Activated naive CD8-positive, alpha-beta T cell treated with anti-CD3 and anti-CD28 coated beads, Interleukin-2, amount 10 ng/mL, durations not matched to agents 7 days and 5 days (primary cell): ENCODE measurements at places on chromosomes 6 and 20.

DNA sequence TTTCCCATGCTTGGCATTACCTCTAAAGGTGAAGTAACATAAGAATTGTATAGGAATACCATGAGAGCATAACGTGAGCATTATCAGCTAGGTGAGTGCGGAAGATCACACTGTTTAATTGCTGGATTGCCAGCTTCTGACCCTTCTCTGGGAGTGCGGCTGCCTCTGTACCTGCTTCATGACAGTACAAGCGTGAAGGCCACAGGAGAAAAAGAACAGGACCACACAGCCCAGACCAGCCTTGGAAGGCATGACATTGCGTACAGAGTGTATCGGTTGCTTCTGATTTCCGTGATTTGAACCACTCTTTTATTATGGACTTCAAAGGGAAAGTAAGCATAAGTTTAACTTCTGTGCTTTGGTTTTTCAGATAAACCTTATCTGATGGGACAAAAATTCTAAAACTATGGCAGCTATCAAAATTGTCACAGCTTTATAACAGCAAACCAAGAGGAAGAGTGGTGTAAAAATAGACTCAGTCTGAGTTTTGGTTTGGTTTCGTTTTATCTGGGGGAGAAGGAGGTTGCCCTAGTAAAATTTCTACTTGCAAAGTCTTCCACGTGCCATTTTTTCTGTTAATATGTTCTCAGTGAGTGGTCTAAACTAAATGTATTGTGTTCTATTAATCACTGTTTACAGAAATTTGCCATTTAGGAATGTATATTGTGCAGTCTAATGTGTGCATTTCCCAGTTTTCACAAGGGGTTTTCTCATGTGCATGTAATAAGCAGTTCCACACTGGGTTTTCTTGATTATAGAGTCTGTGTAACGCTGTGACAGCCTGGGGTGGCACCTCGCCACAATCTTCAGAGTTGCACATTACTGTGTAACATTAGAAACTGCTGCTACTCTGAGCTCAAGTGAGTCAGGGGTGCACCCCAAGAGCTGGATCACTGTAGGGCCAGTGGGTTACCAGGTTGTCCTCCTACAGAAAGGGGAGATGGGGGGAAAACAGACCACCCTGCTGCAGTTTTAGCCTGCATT, 97.3 kb downstream of the RPP40 start:
- H3K4me3 ChIP-seq, result peak overlapping the region; percentile 83
- H3K36me3 ChIP-seq, result peaks cover 19% of the 10 kb centered on the region
- no peaks in the 10 kb centered on the region for H3K27me3 ChIP-seq
- H3K27ac ChIP-seq, result peak overlapping the region; percentile 95
- peaks cover 41% of the 10 kb centered on the region for H3K4me1 ChIP-seq

DNA sequence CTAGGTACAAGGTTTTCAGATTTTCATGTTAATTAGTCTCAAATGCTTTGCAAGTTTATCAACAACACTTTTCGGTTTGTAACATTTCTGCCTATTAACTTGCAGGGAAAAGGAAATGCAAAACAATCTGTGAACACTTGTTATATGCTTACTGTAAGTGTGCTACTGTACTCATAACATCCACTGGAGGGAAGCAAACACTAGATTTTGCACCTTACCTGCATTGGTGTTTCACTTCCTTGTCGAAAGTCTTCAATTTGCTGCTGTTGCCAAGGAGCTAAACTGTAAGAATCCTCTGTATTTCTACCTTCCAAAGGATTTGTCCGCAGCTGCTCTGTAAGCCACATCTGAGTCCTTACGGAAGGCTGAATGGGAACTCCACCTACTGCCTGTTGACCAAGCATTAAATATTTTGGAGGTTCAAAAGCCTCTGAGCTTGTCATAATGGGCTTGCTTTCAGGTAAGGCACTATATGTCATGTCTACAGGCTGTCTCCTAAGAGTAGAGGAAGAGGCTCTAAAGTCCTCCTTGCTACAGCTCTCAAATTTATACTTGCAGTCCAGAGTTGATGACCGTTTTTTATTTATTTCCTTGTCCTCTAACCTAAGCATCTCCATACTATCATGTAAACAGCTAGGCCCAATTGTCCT, 17.3 kb downstream of the PLN start:
- peaks cover 17% of the 10 kb centered on the region for H3K36me3 ChIP-seq
- no peak for DNase-seq
- H3K4me1 ChIP-seq, result peaks cover 10% of the 10 kb centered on the region
- no peak overlapping the region for H3K4me3 ChIP-seq

- no peaks in the 10 kb centered on the region for H3K4me1 ChIP-seq
- H3K27me3 ChIP-seq, result no peaks in the 10 kb centered on the region
- DNase-seq, result no peak
- H3K4me3 ChIP-seq, result no peak overlapping the region
These were observed 1131.3 kb upstream of the MAP3K7 start for GRCh38 chr6:91718198-91718597.

GRCh38 chr6:107666084-107666980, 157.8 kb downstream of the SCML4 start:
- no peak overlapping the region for H3K4me3 ChIP-seq
- no peak overlapping the region for H3K27ac ChIP-seq
- peaks cover 3% of the 10 kb centered on the region for H3K27me3 ChIP-seq
- peaks cover 6% of the 10 kb centered on the region for H3K36me3 ChIP-seq

GRCh38 chr20:62288535-62289105, 14.2 kb upstream of the ADRM1 start:
- H3K4me1 ChIP-seq, result no peaks in the 10 kb centered on the region
- no peak for DNase-seq
- no peaks in the 10 kb centered on the region for H3K27me3 ChIP-seq
- no peak overlapping the region for H3K27ac ChIP-seq

- peaks cover 51% of the 10 kb centered on the region for H3K4me1 ChIP-seq
- no peaks in the 10 kb centered on the region for H3K27me3 ChIP-seq
- peaks cover 18% of the 10 kb centered on the region for H3K36me3 ChIP-seq
- DNase-seq, result no peak
- peak overlapping the region; percentile 77 for H3K4me3 ChIP-seq
These were observed 39.8 kb downstream of the HIVEP1 start for GRCh38 chr6:12051861-12052368.

DNA sequence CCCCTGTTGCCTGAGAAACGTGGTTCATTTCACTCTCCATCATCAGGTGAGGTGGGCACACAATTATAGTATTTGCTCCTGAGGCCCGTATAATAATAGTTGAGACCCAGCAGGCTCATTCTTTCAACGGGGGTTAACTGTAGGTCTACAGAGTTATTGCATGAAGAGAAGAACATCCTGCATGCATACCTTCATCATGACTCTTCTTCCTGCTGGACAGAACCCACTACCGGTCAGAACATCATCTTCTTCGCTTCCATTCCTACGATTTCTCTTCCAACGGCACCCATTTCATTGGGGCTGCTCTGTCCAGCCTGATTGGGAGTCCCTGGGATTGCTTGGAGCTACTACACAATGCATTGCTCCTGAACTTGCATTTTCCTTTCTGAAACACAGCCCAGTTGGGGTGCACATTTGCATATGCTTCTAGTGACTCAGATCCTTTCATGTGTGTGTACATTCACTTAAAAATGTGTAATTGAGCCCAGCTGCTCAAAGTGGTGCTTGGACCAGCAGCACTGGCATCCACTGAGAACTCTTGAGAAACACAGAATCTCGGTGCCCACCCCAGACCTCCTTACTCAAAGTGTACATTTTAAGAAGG, 57.4 kb downstream of the SLC24A3 start:
- no peak overlapping the region for H3K27ac ChIP-seq
- no peak overlapping the region for H3K4me3 ChIP-seq
- H3K4me1 ChIP-seq, result no peaks in the 10 kb centered on the region
- H3K36me3 ChIP-seq, result no peaks in the 10 kb centered on the region

DNA sequence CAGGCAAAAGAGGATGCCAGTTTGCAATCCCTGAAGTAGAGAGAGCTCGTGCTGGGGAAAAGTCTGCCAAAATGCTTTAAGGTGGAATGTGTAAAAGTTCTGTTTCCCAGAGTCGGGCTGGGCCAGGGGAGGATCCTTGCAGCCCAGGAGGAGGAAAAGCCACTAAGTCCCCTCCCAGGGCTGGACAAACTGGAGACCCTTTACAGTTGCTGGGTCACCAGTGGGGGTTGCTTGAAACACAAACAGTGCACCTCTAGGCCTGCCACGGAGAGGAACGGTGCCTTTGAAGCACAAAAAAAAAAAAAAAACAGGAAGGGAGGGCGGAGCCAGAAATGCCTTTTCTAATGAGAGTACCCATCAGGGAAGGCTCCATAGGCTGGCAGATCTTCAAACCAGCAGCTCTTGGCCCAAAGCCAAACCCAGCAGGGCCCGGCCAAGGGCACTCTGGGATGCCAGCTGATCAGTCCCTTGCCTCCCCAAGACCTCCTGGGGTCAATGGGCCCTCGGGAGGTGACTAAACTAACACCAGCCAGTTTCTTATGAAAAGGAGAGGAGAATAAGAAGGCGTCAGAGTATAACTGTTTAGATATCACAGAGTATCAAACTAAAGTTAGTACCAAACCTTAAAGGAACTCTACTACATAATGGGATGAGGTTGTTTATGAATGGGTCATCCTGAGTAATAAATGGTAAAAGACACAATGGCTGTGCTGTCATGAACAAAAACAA, 23.7 kb downstream of the HLA-A start:
- H3K4me3 ChIP-seq, result peak overlapping the region; percentile 89
- H3K27ac ChIP-seq, result peak overlapping the region; percentile 97
- DNase-seq, result peak; percentile 51
- peaks cover 35% of the 10 kb centered on the region for H3K4me1 ChIP-seq

DNA sequence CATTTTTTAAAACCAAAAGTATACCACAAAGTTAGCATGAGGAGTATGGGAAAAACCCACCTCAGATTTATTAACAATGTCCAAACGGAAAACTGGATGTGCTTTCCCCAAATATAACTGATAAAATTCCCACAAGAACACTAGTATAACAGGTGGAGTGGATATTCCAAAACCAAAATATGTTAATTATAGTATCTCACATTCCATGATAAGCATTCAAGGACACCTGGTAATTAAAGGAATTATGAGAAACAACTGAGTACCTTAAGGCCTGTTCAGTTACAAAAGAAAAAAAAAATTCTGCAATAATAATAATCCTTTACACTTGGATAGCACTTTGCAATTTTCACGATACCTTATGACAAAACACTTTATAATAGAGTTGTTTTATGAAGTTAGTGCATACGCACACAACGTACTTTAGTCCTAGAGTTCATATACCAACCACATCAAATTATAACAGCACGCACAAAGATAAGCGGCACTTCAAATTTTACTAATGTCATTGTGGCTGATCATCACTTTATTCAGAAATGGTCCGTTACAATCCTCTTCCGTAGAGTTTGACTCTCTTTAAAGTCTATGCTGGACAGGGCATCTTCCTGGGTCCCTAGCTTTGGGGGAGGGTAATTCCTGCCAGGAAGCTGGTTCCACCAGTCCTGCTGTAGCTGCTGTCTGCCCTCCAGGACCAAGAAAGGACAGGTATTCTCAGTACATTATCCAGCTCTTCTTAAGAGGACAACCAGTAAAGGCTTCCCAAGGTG, 1.7 kb downstream of the CDK19 start:
- DNase-seq, result no peak
- H3K4me3 ChIP-seq, result peak overlapping the region; percentile 98
- H3K27ac ChIP-seq, result peak overlapping the region; percentile 92
- peaks cover 13% of the 10 kb centered on the region for H3K36me3 ChIP-seq
- peaks cover 27% of the 10 kb centered on the region for H3K4me1 ChIP-seq

DNA sequence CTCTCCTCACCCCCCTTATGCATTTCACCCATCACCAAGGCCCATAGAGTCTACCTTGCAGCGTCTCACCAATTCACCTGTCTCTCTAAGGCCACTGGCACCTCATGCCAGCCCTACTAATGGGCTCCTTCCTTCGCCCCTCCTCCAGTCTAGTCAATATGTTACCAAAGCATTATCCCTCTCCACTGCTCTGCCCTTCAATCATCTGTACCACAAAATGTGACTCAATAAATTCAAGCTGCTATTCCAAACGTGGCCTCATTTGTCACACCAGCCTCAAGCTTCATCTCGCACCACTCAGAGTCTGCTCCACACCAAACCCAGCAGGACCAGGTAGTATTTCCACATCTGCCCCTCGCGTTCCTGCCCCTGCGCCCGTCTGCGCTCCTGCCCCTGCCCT, 21.8 kb upstream of the RPS6KA2 start:
- H3K36me3 ChIP-seq, result no peaks in the 10 kb centered on the region
- no peaks in the 10 kb centered on the region for H3K4me1 ChIP-seq
- H3K4me3 ChIP-seq, result no peak overlapping the region
- no peak overlapping the region for H3K27ac ChIP-seq
- peaks cover 6% of the 10 kb centered on the region for H3K27me3 ChIP-seq

- no peaks in the 10 kb centered on the region for H3K27me3 ChIP-seq
- peak overlapping the region; percentile 7 for H3K27ac ChIP-seq
- peaks cover 23% of the 10 kb centered on the region for H3K36me3 ChIP-seq
- H3K4me1 ChIP-seq, result peaks cover 7% of the 10 kb centered on the region
These were observed 46.1 kb downstream of the POU3F2 start for GRCh38 chr6:98880486-98880885.

- peak; percentile 62 for DNase-seq
- H3K4me3 ChIP-seq, result peak overlapping the region; percentile 63
- H3K4me1 ChIP-seq, result peaks cover 66% of the 10 kb centered on the region
- H3K27me3 ChIP-seq, result no peaks in the 10 kb centered on the region
- peak overlapping the region; percentile 90 for H3K27ac ChIP-seq
These were observed 188.9 kb upstream of the TAB2 start for GRCh38 chr6:149128489-149129145.

GRCh38 chr20:13741879-13742278, 42.8 kb downstream of the ESF1 start:
- H3K4me1 ChIP-seq, result peaks cover 3% of the 10 kb centered on the region
- no peaks in the 10 kb centered on the region for H3K27me3 ChIP-seq
- H3K36me3 ChIP-seq, result peaks cover 40% of the 10 kb centered on the region
- no peak overlapping the region for H3K27ac ChIP-seq
- no peak overlapping the region for H3K4me3 ChIP-seq
- DNase-seq, result no peak

- no peak overlapping the region for H3K27ac ChIP-seq
- no peaks in the 10 kb centered on the region for H3K36me3 ChIP-seq
- no peak for DNase-seq
These were observed 898 bp downstream of the LAMA4 start for GRCh38 chr6:112253498-112253840.

GRCh38 chr20:44761423-44761822, 15.8 kb downstream of the KCNK15 start:
- peaks cover 4% of the 10 kb centered on the region for H3K27me3 ChIP-seq
- no peak for DNase-seq
- peaks cover 7% of the 10 kb centered on the region for H3K4me1 ChIP-seq
- H3K4me3 ChIP-seq, result no peak overlapping the region
- no peak overlapping the region for H3K27ac ChIP-seq
- no peaks in the 10 kb centered on the region for H3K36me3 ChIP-seq

DNA sequence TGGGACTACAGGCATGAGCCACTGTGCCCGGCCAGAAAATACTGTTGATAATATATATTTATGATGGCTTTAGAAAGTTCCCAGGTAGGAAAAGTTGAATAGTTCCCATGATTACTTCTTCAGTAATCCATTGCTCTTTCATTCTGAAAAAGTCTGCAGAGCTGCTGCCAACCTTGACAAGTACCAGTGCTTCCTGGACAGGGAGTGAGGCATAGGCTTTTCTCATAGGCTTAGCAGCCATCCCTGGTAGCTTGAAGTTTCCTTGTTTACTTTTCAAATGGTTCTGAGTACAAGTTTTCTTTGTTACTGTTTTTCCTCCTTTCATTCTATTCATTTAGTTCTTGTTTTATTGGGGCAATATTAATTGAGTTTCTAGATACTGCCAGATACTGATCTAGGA, 7.8 kb downstream of the RWDD1 start:
- H3K36me3 ChIP-seq, result peaks cover 24% of the 10 kb centered on the region
- DNase-seq, result no peak
- peaks cover 11% of the 10 kb centered on the region for H3K4me1 ChIP-seq
- no peak overlapping the region for H3K4me3 ChIP-seq
- H3K27me3 ChIP-seq, result no peaks in the 10 kb centered on the region
